ENCODE measurements at places on chromosomes 7 and 10.

DNA sequence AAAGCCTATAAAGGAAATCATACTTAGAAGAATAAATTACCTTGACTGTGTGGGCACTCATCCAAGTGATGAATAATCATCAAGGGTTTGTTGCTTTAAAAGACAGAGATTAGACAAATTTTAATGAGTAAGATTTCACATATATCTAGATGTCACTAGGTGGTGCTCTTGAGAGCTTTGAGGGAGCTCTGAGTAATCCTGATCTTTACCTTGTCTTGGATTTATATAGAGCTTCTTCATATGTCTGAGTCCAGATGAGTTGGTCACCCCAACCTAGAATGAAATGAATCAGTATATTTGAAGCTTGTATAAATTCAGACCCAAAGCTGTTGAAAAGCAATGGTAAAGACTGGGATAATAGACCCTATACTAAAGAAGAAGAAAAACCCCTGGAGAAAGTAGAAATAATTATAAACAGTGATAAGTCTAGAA is 3.7 kb downstream of the AGR2 start:
- DNase-seq = no peak

GRCh38 chr7:131905471-131905973 is 349.1 kb upstream of the PODXL start:
- DNase-seq = no peak

GRCh38 chr7:151514461-151515275 is 5.0 kb downstream of the RHEB start:
- DNase-seq = no peak

GRCh38 chr7:69849268-69849667 is 251.0 kb downstream of the AUTS2 start:
- no peak for DNase-seq

- no peak for DNase-seq
These were observed 25.5 kb upstream of the ABLIM1 start for GRCh38 chr10:114683593-114683992.

DNA sequence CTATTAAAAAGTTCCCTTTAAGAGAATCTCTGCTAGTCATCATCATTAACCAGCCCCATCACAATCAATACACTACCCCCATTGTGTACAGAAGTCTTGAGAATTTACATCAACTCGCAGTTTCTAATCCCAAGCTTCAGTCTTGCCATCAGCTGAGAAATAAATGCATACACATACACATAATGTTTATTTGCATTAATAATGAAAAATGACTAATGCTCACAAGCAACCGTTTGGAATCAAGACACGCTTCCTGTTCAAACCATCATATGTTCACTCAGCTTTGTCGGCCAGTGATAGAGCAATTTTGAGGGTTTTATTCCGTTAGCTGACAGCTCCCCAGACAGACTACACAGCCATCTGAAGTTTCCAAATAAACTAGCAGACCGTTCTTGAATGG is 287.1 kb downstream of the SFMBT2 start:
- DNase-seq = no peak

DNA sequence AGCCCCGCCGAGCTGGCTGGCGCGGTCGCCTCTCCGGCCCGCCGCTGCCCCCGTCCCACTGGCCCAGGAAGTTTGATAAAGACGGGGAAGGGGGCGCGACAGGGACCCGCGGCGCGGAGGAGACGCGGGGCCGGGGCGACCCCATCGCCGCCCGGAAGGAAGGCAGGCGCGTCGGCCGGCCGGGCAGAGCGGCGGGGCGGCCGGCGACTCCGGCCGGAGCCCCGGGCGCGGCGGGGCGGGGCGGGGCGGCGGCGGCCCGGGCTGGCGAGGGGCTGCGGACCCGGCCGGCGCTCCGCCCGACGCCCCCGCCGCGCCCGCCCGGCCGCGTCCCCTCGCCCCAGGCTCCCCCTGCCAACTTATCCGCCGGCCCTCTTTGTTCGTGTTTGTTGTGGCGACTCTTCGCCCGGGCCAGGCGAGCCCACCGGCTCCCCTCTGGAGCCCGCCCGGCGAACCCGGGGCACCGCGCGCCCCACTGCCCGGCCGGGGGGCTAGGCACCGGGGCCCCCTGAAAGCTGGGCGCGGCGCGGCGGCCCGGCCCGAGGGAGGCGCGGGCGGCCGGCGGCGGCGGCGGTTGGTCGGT is 571 bp downstream of the KDM7A start:
- no peak for DNase-seq

DNA sequence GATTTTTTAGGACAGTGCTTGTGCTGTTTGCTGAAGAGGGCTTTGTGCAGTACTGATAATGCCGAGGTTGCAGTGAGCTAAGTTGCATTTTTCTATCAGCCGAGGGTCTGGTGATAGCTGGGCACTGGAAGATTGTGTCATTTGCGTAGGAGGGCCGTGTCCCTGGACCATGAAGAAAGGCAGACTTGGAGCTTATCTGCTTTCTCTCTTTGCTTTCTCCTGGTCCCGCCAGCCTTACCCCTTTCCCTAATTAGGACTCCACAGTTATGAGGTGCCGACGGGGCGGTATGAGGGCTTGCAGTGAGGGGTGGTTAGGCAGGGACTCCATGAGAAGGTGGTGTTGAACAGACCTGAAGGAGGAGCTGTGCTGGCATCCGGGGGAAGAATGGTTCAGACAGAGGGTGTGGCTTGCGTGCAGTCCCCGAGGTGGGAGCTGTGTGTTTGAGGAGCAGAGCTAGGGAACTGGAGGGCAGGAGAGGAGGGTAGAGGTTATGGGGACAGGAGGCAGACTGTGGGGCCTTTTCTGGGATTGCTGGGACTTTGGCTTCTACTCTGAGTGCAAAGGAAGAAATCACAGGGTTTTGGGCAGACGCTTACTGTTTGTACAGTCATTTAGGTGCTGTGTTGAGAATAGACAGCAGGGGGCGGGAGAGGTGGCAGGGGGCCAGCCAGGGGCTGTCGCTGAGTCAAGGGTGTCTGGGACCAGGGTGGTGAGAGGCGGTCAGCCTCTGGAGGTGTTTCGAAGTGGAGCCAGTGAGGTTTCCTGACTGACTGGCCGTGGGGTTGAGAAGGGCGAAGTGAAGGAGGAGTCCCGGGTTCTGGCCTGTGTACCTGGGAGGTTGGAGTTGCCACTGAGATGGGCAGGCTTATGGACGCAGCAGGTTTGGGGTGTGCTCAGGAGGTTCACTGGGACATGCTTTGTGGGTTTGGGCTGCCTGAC is 43.4 kb downstream of the PRF1 start:
- DNase-seq = peak; percentile 78

GRCh38 chr7:92076509-92076908 is 57.8 kb downstream of the CYP51A1 start:
- DNase-seq = no peak

GRCh38 chr10:90213346-90213745 is 512.0 kb downstream of the KIF20B start:
- DNase-seq = no peak

- no peak for DNase-seq
These were observed 215.5 kb downstream of the LRMDA start for GRCh38 chr10:75646916-75647315.

DNA sequence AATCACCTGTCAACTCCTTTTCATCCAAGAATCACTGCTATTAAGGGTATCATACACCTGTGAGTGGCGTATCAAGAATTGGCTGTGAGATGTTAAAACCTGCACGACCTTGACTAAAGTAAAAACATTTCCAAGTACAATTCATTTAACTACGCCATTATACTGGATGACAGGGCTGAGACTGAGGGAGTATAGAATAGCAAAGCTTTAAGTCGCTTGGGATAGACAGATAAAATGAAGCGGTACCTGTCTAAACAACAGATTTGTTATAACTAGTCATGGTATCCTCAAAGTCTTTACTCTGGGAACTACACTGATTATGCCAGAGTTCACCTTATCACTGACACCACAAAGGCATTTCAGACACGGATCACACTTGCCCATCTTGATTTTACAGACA is 366.1 kb upstream of the LRRN3 start:
- DNase-seq = no peak

DNA sequence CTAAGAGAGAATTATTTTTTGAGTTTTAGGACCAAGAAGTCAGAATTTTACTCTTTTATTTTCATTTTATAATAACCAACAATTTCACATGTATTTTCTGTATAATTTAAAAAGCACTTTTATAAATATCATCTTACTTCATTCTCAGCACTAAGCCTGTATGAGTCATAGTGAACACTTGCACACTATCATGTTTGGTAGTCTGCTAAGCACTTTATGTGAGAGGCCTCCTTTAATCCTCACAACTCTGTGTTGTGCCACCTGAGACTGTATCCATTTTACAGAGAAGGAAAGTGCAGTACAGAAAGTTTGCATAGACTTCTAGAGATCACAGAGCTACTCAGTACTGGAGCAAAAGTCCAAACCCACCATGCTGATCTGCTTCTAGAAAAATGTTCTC is 939.6 kb downstream of the NRG3 start:
- no peak for DNase-seq

GRCh38 chr7:99920149-99920548 is 819 bp upstream of the TRIM4 start:
- no peak for DNase-seq

GRCh38 chr7:105352018-105352612 is 36.6 kb downstream of the SRPK2 start:
- DNase-seq = peak; percentile 55

- DNase-seq = no peak
These were observed 4.5 kb downstream of the ZNF800 start for GRCh38 chr7:127387974-127388373.

GRCh38 chr7:69827558-69827957 is 229.3 kb downstream of the AUTS2 start:
- DNase-seq = no peak

- DNase-seq = no peak
These were observed 2.9 kb upstream of the MLLT10 start for GRCh38 chr10:21531164-21531563.

GRCh38 chr10:47372726-47373125 is 11.4 kb downstream of the ZNF488 start:
- no peak for DNase-seq

DNA sequence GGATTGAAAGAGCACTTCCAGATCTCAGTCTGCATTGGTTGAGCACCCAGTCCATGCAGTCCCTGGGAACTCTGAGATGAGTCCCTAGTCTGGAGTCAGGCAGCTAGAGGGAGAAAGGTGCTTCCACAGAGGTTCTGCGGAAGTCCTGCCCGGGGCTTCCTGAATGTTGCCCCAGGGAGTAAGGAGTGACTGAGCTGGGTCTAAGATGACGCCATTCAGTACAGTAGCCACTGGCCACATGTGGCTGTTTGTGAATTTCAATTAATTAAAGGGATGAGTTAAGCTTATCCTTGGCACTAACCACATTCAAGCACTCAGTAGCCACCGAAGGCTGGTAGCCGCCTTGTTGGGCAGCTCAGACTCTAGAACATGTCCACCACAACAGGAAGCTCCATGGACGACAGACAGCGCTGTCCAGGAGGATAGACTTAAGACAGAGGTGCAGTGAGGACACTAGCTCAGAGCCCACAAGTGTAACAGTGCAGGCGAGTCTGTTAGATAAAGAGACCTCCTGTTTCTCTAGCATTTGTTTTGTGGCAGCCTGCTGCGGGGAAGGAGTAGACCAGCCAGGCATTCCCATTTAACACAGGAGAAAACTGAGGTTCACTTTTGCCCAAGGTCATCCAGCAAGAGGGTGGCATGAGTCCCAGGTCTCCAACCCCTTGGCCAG is 101.6 kb upstream of the PPIF start:
- no peak for DNase-seq

GRCh38 chr10:110651044-110651958 is 7.2 kb downstream of the RBM20 start:
- no peak for DNase-seq

- no peak for DNase-seq
These were observed at the start of gene MYL7 for GRCh38 chr7:44141221-44141850. Gene MYL7, minus strand, starts transcription at chr7:44141332. Its CDS starts 27 bp downstream, at chr7:44141305.

Measured in stimulated activated CD4-positive, alpha-beta T cell treated with anti-CD3 and anti-CD28 coated beads, Interleukin-1b, Interleukin-23, amount 100 ng/mL, for 48 hours (primary cell).